ENCODE measurements at places on chromosomes 6 and 20. TPM values are rescaled to one million over a fixed set of nuclear protein-coding genes. Genes with fewer than 3 reads are reported as not detected.
A peak's percentile ranks its signal among the peaks of the same experiment; 100 is the strongest.

DNA sequence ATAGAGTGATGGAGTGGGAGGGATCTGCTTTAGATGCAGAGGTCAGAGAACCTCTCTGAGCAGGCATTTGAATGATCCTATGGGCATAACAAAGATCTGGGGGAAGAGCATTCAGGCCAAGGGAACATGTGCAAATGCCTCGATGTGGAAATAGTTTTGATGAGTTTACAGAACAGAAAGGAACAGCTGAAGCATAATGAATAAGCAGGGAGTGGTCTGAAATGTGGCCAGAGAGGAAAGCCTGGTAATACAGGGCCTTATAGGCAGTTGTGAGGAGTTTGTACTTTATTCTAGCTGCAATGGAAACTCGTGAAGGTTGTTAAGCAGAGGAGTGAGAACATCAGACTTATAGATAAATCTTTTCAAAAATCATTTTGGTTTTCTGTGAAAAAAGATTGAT, 33.0 kb upstream of the ME1 start:
- no peak overlapping the region for H3K4me3 ChIP-seq
- H3K27me3 ChIP-seq, result no peaks in the 10 kb centered on the region
- H3K4me1 ChIP-seq, result no peaks in the 10 kb centered on the region
- H3K27ac ChIP-seq, result peak overlapping the region; percentile 32

DNA sequence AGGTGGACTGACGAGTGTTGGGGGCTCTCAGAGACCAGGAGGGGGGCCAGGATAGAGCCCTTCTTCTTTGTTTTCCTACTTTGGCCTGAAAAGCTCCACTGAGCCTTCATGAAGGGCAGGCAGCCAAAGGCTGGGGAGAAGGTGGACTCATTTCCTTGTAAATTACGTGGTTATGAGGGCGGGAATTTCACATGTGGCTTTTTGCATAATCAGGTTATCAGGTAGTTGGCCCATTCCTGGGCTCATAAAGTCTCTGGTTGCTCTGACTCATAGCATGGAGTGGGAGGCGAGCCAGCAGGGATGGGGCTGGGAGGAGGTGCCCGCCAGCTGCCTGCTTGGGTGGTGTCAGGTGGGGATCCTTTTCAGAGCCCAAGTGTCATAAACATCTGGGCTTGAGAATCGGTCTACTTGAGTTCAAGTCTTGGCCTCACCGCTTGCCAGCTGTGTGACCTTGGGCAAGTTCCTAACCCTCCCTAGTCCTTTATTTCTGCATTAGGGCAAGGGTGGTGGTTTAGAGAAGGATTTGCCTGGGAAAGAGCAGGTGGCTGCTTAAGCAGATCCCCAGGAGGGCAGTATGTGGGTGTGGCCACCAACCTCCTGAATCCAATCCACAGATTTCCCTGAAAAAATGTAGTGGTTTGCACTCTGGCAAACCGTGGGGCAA, 26.5 kb upstream of the RNF24 start:
- peak overlapping the region; percentile 51 for H3K27ac ChIP-seq
- no peak for DNase-seq
- H3K36me3 ChIP-seq, result no peaks in the 10 kb centered on the region

- H3K4me1 ChIP-seq, result peaks cover 12% of the 10 kb centered on the region
- H3K4me3 ChIP-seq, result no peak overlapping the region
- H3K36me3 ChIP-seq, result no peaks in the 10 kb centered on the region
- no peak for DNase-seq
- H3K27ac ChIP-seq, result no peak overlapping the region
- H3K27me3 ChIP-seq, result no peaks in the 10 kb centered on the region
Measured at GRCh38 chr20:53299831-53300230, 293.8 kb downstream of the ZNF217 start.

- H3K4me1 ChIP-seq, result no peaks in the 10 kb centered on the region
- no peaks in the 10 kb centered on the region for H3K27me3 ChIP-seq
- no peak overlapping the region for H3K4me3 ChIP-seq
- H3K36me3 ChIP-seq, result peaks cover 66% of the 10 kb centered on the region
- DNase-seq, result no peak
Measured at GRCh38 chr6:41098366-41098765, 25.6 kb downstream of the NFYA start.

Gene YIPF3
- total RNA-seq, result 84.6 TPM
